Fibroblast of the aortic adventitia (primary cell): ENCODE measurements at places on chromosomes 13 and 19. TPM values are rescaled to one million over a fixed set of nuclear protein-coding genes. Genes with fewer than 3 reads are reported as not detected.

Gene TMIGD2
- not detected in 2 replicates for total RNA-seq

Gene FCAR
- total RNA-seq, result not detected in 2 replicates

Gene FBXL3
- total RNA-seq, result 78.8 and 144 TPM in 2 replicates

Gene MCF2L
- 2.2 and 8.0 TPM in 2 replicates for total RNA-seq

Gene VSTM1
- not detected in 2 replicates for total RNA-seq

Gene SHD
- not detected in 2 replicates for total RNA-seq

Gene MARCHF2
- total RNA-seq, result 11.1 and 68.2 TPM in 2 replicates

Gene VAV1
- total RNA-seq, result not detected in 2 replicates

Gene ADAT3
- 2.6 and 4.2 TPM in 2 replicates for total RNA-seq

Gene CLDND2
- total RNA-seq, result 0.36 TPM in 1 of 2 replicates, not detected in the other

Gene FFAR3
- total RNA-seq, result not detected in 2 replicates

Gene PDX1
- not detected in 2 replicates for total RNA-seq

Gene FBN3
- not detected in 2 replicates for total RNA-seq

Gene KCNN1
- 0.25 TPM in 1 of 2 replicates, not detected in the other for total RNA-seq

Gene ZNF180
- total RNA-seq, result 8.6 and 34.6 TPM in 2 replicates

Gene EFNA2
- not detected in 2 replicates for total RNA-seq

Gene ERICH6B
- total RNA-seq, result not detected in 2 replicates

Gene LIPE
- total RNA-seq, result 1.4 and 1.6 TPM in 2 replicates

Gene MISP3
- total RNA-seq, result 0.72 TPM in 1 of 2 replicates, not detected in the other

Gene PDE4C
- total RNA-seq, result not detected in 2 replicates

Gene DZIP1
- 20.1 and 37.3 TPM in 2 replicates for total RNA-seq

Gene LRFN3
- total RNA-seq, result 5.9 and 9.3 TPM in 2 replicates

Gene CPAMD8
- 0.18 and 2.5 TPM in 2 replicates for total RNA-seq

Gene BEST2
- not detected in 2 replicates for total RNA-seq

Gene C19orf53
- total RNA-seq, result 43.3 and 78.0 TPM in 2 replicates

Gene JSRP1
- total RNA-seq, result 0.27 and 0.74 TPM in 2 replicates

Gene MTUS2
- 0.36 TPM in 1 of 2 replicates, not detected in the other for total RNA-seq

Gene FUT2
- total RNA-seq, result not detected in 2 replicates

Gene TMEM255B
- not detected in 2 replicates for total RNA-seq

Gene SERP2
- total RNA-seq, result 9.5 and 9.9 TPM in 2 replicates

Gene KLK14
- total RNA-seq, result not detected in 2 replicates

Gene PHLDB3
- total RNA-seq, result 8.0 and 11.4 TPM in 2 replicates

Gene P2RY11
- total RNA-seq, result 0.33 and 3.0 TPM in 2 replicates

Gene ZNF536
- 0.33 and 0.90 TPM in 2 replicates for total RNA-seq

Gene ADPRHL1
- 2.4 and 2.8 TPM in 2 replicates for total RNA-seq

Gene LHB
- total RNA-seq, result not detected in 2 replicates

Gene WDR87
- total RNA-seq, result not detected in 2 replicates

Gene SLC25A42
- total RNA-seq, result 3.7 and 4.8 TPM in 2 replicates

Gene CGB7
- 0.09 TPM in 1 of 2 replicates, not detected in the other for total RNA-seq

Gene SKA3
- total RNA-seq, result 24.0 and 69.3 TPM in 2 replicates

Gene FGF21
- total RNA-seq, result not detected in 2 replicates

Gene PRRG2
- total RNA-seq, result 0.27 and 0.57 TPM in 2 replicates

Gene CLDN10
- 0.27 TPM in 1 of 2 replicates, not detected in the other for total RNA-seq

Gene IZUMO2
- total RNA-seq, result not detected in 2 replicates

Gene CD209
- not detected in 2 replicates for total RNA-seq

Gene SIGLEC14
- total RNA-seq, result not detected in 2 replicates

Gene FBXL12
- 14.4 and 27.8 TPM in 2 replicates for total RNA-seq

Gene DACH1
- 0.08 and 0.09 TPM in 2 replicates for total RNA-seq

Gene SPPL2B
- 24.6 and 47.2 TPM in 2 replicates for total RNA-seq

Gene KRTDAP
- total RNA-seq, result not detected in 2 replicates

Gene RNF17
- not detected in 2 replicates for total RNA-seq

Gene APOE
- 1.6 and 309 TPM in 2 replicates for total RNA-seq

Gene CYP2A6
- not detected in 2 replicates for total RNA-seq

Gene FFAR1
- not detected in 2 replicates for total RNA-seq

Gene ZNF571
- total RNA-seq, result 2.5 and 5.2 TPM in 2 replicates

Gene SBK2
- total RNA-seq, result not detected in 2 replicates
